CD8-positive, alpha-beta memory T cell (primary cell): ENCODE measurements at places on chromosomes 7 and 10.
A peak's percentile ranks its signal among the peaks of the same experiment; 100 is the strongest.

- DNase-seq, result no peak
Observed at GRCh38 chr7:55475855-55476803, 96.2 kb downstream of the VOPP1 start.

GRCh38 chr7:1810521-1810920 is 140.4 kb downstream of the ELFN1 start:
- DNase-seq, result no peak

DNA sequence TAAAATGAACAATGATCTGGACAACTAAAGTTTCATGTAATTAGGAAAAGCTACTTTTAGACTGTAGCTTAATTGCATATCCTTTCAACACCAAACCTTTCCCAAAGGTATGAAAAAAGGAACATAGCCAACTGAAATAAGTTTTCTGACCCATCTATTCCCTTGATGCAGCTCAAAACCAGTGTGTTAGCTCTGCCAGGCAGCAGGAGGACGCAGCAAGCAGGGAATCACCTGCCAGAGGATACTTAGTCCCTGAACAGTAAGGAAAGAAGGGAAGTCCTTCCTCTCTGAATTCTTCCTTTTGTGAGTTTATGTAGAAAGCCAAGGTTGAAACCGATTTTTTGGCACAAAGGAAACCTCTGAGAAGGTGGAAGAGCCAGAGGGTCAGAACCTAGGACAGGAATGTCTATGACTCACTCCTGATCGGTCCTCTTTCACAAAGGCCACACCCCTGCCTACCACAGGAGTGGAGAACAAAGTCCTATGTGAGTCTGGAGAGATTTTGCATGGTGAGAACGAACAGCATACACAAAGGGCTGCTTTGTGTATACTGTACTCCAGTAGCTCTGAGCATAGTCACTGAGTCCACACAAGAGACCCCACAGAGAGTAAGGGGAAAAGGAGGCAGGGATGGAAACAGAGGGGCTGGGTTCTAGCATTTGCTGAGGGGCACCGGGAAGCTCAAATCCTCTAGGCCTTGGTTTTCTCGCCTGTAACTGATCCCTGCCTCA is 68.8 kb upstream of the GSDME start:
- peak; percentile 11 for DNase-seq

- DNase-seq, result no peak
Observed at GRCh38 chr7:17021205-17021604, 139.4 kb upstream of the AGR3 start.
